D341Med (cell line): ENCODE measurements at places on chromosomes 4 and X.

- no peak for DNase-seq
These were observed 48.0 kb upstream of the IGFBP7 start for GRCh38 chr4:57158221-57158620.

DNA sequence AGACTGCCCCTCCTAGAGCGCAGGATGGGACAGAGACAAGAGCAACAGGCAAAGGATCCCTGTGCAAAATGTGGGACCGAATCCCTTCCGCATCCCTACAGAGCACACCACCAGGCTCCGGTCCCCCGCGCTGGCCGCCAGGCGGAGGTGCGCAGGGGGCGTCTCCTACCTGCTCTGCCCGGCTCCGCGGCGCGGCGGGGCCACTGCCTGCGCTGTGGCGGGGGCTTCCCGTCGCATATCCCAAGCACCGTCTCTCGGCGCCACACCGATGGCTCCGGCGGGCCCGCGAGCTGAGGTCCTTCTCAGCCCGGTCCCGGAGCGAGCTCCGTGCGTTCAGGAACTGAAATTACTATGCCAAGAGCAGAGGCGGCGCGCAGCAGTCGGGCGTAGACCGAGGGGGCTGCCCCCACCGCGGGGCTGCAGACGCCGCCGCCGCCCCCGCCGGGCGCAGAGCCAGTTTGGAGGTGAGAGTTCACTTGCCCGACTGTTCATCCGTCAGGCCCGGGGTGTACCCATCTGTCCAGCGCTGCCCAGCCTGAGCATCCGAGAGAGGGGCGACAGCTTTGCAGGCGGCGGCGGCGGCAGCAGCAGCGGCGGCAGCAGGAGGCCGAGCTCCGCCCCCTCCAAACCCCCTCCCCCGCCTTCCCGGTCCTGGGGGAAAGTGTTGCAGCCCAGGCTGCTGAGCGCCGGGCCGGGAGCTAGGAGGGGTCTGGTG is at the start of gene GPRIN3:
GPRIN3 (minus strand) TSS at position 355 of the 715 bp plus-strand sequence. CDS start 57,690 bp downstream, outside the sequence.
- DNase-seq: peak; percentile 93

- no peak for DNase-seq
These were observed 82.7 kb upstream of the GPM6B start for GRCh38 chrX:13899607-13900006.

DNA sequence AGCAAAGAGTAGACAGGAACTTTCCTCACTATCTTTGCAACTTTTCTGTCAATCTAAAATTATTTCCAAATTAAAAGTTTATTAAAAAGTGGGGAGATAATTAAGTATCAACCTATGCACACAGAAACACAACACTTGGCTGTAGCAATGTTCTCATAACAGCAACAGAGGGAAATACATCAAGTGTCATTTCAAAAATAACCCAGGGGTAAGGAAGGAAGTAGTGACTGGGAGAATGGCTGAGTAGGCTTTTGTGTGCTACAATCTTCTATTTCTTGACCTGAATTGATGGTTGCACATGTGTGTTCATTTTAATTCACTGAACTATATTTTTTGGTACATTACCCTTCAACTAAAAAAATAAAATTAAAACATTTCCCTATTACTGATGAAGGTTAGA is 67.5 kb downstream of the ABCG2 start:
- DNase-seq: no peak

DNA sequence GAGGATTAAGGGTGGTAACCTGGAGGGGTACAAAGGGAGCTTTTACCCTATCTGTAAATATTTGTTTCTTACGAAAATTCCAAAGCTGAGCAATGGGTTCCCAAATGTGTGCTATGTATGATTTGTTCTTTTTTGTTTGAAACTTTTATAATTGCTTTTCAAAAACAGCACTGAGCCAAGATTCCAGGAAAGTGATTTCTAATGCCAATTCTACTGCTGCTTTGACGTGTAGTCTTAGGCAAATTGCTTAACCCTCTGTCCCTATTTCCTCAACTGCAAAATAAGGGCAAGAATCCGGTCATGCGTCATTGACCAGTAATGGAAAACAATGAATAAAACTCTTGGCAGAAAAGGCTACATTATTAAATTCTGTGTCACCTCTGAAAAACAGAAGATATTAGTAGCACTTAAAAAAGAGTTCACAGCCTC is 454.7 kb downstream of the IL15 start:
- no peak for DNase-seq

GRCh38 chr4:165709973-165710526 is 163.0 kb upstream of the TLL1 start:
- DNase-seq: no peak

DNA sequence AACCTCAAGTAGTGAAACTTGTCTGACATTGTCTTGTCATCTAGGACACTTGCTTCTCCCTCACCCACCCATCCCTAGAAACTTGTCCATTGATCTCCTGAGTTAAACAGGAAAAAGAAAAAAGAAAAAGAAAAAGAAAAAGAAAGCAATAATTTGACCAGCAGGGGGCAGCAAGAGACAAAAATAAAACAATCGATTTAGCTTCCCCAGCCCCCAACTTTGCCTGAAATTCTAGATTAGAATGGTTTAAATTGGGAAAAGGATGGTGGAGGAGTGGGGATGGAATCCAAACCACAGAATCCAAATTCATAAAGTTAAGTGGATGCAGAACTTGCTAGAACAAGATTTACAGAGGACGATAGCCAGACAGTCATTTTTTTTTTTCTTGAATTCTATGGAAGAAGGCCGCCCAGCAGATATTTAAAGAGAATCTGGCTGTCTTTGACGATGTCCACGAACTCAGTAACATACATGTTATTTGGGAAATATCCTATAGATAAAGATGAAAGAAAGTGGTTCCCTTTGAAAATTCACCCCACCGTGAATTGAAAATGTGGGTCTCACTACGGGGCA is 282.9 kb downstream of the USP46 start:
- DNase-seq: peak; percentile 33

GRCh38 chr4:48093991-48094416 is 40.0 kb downstream of the TXK start:
- no peak for DNase-seq

GRCh38 chr4:138223231-138223910 is 18.8 kb downstream of the SLC7A11 start:
- DNase-seq: no peak

DNA sequence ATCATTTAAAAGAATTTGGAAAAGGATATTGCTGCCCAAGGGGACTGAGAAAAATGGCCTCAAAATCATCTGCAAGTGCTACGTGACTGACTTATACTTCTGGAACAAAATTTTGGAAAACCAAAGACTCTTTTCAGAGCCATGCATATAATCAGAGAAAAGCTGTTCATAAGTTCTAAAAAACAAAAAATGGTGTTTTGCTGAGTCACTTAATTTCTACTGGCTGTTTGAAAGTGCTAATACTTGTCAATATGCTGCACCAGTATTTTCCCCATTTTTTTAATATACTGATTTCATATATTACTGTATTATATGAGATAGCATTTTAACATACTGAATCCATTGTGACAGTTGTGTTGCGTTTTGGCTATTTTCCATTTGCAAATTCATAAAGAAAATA is 61.5 kb upstream of the ZMAT1 start:
- DNase-seq: no peak

GRCh38 chrX:17632942-17633341 is 104.4 kb upstream of the SCML1 start:
- no peak for DNase-seq

DNA sequence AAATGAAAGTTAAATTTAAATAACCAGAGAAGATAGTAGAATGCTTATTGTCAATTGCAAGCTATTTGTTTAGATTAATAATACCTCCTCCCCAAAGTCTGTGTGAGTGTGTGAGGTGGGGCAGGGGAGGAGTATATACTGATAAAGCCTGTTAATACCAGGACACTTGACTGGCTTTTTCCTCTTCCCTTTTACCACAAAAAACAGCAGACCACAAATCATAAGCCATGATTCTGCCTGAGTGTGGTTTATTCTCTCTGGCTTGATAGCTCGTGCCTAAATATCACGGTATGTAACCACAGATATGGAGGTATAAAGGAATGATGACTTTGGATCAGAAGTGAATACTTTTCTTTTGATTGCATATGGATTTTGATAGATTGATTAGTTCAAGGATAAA is 21.9 kb upstream of the SCRG1 start:
- no peak for DNase-seq
